ENCODE measurements at places on chromosomes 13 and 19.

DNA sequence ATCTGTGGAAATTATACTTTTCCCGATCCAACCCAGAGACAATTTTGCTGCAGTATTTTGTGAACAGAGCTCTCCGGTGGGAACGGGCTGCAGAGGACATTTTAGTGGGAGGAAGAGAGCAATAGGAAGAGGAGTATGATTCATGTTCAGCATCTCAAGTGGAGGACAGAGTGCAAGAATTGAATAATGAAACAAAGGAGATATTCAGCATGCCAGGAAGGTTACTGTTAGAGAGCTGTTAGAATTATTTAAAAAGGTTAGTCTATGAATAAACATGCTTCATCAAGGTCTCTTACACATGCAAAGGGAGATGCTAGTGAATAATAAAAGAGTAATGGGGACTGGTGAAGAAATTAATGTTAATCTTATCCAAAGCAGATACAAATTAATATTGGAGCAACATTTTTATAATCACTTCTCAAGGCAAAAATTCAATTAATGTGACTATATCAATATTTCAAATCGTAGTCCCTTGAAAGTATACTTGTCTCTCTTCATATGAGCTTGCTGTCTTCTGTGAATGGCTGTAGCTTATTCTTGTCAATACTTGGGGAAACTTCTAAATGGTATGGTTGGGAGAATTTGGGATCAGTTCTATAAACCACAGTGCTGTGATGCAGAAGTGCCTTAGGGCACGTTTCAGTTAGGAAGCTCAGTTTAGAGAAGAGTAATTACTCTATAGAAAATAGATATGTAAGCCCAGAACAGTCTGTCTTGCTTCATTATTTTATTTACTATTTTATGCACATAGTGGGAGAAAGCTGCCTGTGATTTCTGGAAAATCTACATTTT lies 1165.8 kb downstream of the OLFM4 start:
- DNase-seq, result no peak

- DNase-seq, result no peak
Observed at GRCh38 chr13:26060357-26060756, 8.5 kb upstream of the SHISA2 start.

- no peak for DNase-seq
Observed at GRCh38 chr13:59991395-59991794, 172.3 kb downstream of the DIAPH3 start.

GRCh38 chr13:84649853-84650252 lies 767.6 kb upstream of the SLITRK1 start:
- DNase-seq, result peak; percentile 31

DNA sequence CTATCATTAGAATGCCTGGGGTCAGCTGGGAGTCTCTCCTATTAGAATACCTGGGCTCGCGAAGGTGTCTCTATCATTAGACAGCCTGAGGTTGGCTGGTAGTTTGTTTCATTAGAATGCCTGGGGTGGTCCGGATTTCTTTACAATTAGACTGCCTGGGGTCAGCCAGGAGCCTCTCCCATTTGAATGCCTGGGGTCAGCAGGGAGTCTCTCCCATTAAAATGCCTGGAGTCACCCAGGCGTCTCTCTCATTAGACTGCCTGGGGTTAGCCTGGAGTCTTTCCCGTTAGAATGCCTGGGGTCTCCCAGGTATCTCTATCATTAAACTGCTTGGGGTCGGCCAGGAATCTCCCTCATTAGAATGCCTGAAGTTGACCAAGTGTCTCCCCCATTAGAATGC lies 1458.3 kb downstream of the UQCRFS1 start:
- no peak for DNase-seq

DNA sequence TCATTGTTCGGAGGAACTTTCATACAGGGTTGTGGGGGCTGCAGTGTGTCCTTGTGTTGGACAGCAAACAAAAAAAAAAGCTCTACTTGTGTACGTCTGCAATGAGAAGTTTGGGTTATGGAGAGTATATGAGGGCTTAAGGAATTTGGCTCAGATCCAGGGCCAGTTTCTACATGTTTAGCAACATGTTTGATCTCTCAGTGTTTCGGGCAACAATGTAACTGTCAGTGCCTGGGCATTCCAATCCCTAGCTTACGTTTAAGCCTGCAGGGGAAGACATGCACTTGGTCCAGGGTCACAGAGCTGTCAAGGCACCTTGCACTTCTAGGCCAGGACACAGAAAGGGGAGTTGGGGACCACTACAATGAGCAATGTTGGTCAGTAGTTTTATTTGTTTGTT lies 13.9 kb downstream of the ZNF543 start:
- DNase-seq, result no peak

GRCh38 chr13:58712191-58712590 lies 1080.6 kb downstream of the PCDH17 start:
- DNase-seq, result peak; percentile 7

GRCh38 chr13:66803013-66803807 lies 426.9 kb downstream of the PCDH9 start:
- no peak for DNase-seq

GRCh38 chr19:37983153-37983552 lies 76.1 kb downstream of the SIPA1L3 start:
- no peak for DNase-seq

DNA sequence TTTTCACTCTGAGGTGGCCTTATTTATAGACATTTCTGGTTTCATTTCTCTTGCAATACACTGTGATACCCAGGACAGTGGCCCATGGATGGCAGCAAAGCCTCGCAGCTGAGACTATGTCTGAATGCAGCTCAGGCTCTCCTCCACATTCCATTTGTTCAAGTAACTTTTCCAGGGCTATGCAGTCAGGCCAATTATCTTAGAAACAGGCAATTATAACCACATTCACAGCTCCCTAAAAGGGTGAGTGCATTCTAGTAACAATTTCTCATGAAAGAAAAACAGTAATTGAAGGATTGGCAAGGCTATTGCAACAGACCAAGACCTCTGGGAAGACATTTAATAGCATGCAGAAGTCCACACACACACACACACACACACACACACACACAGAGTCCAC lies 264.0 kb downstream of the TBC1D4 start:
- no peak for DNase-seq

DNA sequence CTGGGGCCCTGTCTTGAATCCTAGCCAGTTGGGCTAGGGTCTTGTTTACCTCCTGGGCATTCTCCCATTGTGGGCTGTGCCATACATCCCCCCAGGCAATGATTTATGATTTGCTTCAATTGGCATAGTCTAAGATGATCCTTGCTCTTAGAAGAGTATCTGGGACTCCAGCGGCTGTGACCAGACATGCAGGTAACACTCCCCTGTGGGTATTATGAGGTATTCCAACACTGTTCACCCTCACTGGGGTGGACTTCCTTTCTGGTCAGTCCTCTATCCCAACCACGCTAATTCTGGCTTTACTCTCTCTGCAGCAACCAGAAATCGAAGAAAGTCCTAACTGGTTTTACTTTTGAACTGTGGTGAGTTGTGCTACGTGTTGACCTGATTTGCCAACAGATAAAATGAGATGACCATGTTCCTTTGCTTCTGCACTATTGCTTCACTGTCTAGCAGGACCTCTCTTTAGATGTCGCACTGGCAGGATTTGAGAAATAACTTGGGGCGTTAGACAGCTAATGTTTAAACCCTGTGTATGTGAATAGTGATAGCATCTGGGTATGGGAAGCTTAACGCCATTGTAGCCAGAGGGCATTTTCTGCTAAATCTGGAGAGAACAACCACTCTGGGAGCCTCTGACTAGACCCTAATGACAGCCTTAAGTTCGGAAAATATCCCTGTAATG lies 6.7 kb upstream of the LRCH1 start:
- no peak for DNase-seq

DNA sequence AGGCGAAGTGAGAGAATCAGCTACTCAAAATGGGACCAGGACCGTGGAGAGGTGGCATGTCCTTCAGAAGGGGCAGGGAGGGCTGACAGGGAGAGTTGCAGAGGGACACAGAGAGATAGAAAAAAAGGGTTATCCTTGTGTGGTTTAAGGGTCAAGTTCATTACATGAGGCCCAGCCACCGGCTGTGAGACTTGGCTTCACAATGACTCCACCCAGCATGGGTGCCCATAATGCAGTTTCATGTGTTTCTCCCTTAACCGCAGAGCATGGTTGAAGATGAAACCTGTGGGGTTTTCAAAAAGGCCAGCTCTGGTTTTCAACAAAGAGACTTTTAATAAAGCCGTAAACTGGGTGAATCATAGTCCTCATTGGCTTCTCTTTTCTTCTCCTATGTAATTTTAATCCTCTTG lies 164.6 kb downstream of the KLF5 start:
- no peak for DNase-seq

GRCh38 chr13:113601166-113602070 lies 16.9 kb downstream of the TFDP1 start:
- no peak for DNase-seq

- DNase-seq, result peak; percentile 26
Observed at GRCh38 chr19:1312767-1313694, 27.4 kb downstream of the EFNA2 start.

- DNase-seq, result no peak
Observed at GRCh38 chr19:15123031-15123890, 16.1 kb downstream of the SYDE1 start.

DNA sequence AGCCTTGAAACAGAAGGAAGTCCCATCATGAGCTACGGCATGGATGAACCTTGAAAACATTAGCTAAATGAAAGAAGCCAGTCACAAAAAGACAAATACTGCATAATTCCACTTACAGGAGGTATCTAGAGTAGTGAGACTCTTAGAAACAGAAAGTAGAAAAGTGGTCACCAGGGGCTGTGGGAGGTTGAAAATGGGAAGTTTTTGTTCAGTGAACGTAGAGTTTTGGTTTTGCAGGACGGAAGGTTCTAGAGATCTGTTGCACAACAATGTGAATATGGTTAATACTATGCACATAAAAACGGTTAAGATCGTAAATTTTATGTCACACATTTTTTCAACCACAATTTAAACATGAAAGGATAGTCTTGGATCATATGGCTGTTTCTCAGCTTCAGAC lies 11.9 kb upstream of the SLC10A2 start:
- DNase-seq, result no peak

DNA sequence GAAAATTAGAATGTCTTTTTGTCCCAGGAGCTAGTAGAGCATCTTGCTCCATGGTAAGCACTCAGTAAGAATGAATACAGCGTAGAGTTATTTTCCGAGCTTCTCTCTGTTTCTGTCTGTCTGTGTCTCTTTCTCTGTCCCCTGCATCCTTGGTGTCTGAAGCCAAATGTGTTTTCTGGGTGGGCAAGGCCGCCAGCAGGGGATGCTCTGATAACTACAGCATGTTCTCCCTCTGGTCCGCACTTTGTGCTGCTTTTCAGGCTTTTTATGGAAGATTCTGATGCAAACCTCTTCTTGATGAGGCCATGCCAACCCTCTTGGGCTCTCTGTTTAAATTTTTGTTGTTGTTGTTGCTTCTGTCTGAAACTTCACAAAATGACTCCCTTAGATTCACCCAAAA lies 142.8 kb upstream of the UBL3 start:
- no peak for DNase-seq

- DNase-seq, result no peak
Observed at GRCh38 chr13:90798381-90798780, 549.1 kb upstream of the MIR17HG start.

GRCh38 chr19:15422296-15423075 lies 3.7 kb upstream of the AKAP8L start:
- DNase-seq, result no peak

GRCh38 chr19:32104850-32105235 lies 240.6 kb upstream of the ZNF507 start:
- no peak for DNase-seq

DNA sequence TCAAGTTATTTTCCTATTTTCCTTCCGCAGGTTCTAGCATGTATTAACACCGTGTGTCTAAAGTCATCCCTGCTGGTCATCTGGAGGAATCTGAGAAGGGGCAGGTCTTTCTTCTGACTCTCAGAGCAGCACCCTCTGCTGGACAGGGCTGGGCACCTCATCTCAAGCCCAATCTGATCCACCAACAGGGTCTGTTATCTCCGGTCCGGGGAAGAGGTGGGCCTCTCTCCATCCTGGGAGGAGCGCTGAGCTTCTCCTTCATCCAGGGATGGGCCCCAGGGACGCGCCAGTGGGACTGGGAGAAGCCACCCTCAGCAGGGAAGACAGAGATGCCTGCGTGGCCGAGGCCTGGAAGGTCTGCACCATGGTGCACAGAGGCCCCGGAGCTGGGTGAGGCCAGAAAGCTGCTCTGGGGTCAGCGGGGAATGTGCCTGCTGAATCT lies 26.0 kb upstream of the ZNF331 start:
- peak; percentile 31 for DNase-seq

DNA sequence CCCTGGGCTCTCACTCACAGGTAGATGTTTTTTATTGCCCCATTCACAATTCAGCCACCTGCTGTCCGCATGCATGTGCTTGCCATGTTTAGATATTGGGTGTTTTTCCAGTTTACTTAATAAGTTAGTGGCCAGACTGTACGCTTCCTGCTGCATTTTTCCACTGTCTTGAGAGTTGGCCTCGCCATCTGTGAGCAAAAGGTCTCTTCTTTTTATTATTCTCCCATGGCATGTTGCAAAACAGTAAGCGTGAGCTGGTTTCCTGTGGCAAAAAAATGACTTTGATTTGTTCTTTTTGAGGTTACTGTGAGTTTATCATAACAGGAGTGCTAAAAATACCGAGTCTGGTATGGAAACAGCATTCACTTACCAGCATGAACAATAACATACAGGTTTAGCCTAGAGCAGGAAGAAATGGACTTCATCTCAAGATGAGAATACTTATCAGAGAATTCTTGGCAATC lies 46.0 kb downstream of the SAE1 start:
- no peak for DNase-seq

- DNase-seq, result no peak
Observed at GRCh38 chr19:29324717-29325116, 111.8 kb upstream of the UQCRFS1 start.

GRCh38 chr19:4386041-4386782 lies 14.1 kb downstream of the SH3GL1 start:
- DNase-seq, result no peak

DNA sequence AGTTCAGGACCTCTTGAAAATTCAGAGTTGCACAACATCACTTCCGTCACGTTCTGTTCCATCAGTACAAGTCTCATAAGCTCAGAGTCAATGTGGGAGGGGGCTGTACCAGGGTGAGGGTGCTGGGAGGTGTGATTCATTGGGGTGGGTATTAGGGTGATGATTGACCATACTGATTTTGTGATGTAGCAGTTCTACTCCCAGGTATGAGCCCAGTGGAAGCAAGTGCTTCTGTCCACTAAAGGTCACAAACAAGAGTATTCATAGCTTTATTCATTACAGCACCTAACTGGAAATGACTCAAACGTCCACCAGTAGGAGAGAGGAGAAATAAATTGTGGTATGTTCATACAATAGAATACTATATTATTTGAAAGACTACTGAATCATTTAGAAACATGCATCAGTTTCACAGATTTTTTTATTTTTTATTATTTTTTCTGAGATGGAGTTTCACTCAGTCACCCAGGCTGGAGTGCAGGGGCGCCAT lies 12.1 kb upstream of the UPF3A start:
- DNase-seq, result no peak
